ENCODE measurements at places on chromosomes 7 and 10. TPM values are rescaled to one million over a fixed set of nuclear protein-coding genes. Genes with fewer than 3 reads are reported as not detected.
A peak's percentile ranks its signal among the peaks of the same experiment; 100 is the strongest.

GAD2 gene
- polyA plus RNA-seq = 0.04 TPM

PCDH15 gene
- not detected for polyA plus RNA-seq

TOMM7 gene
- polyA plus RNA-seq = 826 TPM

VWA2 gene
- polyA plus RNA-seq = 0.31 TPM

ACTL6B gene
- polyA plus RNA-seq = not detected

CREM gene
- polyA plus RNA-seq = 70.9 TPM

SLC26A4 gene
- 1.3 TPM for polyA plus RNA-seq

ANXA8 gene
- polyA plus RNA-seq = not detected

SCRN1 gene
- polyA plus RNA-seq = 37.3 TPM

MRLN gene
- 161 TPM for polyA plus RNA-seq

EBF3 gene
- polyA plus RNA-seq = 69.2 TPM

LRIT1 gene
- not detected for polyA plus RNA-seq

ZNF503 gene
- polyA plus RNA-seq = 8.4 TPM

FAM25A gene
- polyA plus RNA-seq = not detected

- no peak for DNase-seq
Measured at GRCh38 chr10:113304726-113305125, 248.1 kb upstream of the HABP2 start.

DNA sequence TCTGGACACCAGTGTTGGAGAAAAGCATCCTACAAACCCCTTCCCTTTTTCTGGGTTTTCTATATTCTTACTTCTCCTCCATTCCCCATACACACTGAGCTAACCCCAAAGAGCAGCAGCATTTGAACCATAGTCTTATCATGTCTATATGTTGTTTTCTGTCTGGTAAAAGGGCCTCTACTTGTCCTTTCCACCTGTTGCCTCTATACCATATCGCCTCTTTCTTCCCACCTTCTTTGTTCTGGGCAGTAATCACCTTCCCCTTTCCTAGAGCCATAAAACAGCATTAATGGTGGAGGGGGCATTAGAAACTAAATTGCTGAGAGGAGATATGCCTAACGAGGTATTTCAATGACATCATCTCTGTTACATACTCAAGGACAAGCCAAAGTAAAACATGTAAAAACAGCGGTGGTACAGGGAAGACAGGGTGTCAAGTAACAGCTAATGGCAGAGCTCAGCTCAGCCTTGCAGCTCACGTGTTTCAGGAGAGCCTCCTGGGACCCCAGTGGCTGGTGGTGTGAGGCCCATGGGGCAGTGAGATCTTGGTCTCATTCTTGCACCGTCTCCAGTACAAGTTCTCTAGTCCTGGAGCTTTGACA, 20.6 kb downstream of the NPY start:
- no peak for DNase-seq

DNA sequence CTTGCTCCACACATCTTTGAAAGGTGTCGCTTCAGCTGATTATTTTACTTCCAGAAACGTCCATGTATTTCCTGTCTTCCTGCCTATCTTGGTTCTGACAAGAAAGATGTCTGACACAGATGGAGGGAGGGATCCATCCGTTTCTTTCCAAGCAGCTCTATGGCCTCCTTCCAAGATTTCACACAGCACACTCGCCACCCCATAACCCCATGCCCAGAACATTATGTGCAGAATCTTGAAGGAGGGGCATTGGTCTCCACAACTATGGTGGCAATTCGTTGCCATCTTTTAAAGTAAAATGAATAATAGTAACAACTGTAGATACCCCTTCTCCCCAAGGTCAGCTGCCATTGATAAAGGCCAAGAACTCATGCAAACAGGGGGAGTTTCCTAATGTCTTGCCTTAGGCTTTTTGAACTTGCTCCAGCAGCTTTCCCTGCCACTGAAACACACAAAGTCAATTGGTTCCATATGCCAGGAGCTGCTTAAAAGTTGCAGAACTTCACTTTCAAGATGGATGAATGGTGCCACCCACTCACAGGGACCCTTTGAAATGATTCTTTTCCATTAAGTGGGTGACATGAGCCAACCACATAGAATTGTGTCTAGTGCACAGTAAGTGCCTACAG, 60.0 kb downstream of the VSTM4 start:
- DNase-seq = no peak

DNA sequence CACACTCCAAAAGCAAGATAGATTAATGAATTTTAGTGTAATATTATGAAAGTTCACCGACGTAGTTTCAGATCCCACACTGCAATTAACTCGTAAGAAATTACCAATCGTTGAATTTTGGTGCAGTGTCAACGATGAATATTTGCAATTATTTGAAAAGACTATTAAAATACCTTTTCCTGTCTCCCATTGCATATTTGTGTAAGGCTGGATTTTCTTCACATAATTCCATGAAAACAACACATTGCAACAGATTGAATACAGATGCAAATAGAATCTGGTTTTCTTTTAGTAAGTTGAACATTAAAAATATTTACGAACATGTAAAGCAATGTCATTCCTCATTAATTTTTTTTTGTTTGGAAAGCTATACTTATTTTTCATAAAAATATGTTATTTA, 50.9 kb downstream of the DNMBP start:
- DNase-seq = no peak

GRCh38 chr7:142089035-142089434, 22.5 kb upstream of the MGAM2 start:
- no peak for DNase-seq

DNA sequence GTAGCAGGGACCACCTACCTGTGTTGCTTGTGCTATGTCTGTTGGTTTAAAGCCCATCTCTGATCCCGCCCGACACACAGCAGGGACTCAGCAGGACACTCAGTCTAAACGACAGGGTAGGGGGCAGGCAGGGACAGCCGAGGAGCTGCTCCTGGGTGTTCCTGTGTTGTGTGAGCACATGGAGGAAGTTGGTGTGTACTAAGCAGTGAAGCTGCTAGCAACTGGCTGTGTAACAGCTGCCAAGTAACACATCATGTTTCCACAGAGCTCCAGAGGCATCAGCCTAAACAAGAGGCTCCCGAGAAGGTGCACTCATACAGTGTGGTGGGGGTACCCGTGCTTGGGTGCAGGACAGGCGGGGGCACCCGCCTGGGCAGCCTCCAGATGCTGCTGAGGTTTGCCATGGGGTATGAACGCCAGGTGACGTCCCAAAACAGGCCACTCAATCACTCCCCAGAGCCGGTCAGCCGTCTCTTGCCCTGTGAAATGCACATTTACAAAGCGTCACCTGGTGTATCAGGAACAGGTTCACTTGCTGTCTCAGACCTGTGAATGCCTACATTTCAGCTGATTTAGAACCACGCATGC, 59.6 kb downstream of the PTPRN2 start:
- no peak for DNase-seq

GRCh38 chr7:131648491-131648890, 92.1 kb upstream of the PODXL start:
- no peak for DNase-seq

DNA sequence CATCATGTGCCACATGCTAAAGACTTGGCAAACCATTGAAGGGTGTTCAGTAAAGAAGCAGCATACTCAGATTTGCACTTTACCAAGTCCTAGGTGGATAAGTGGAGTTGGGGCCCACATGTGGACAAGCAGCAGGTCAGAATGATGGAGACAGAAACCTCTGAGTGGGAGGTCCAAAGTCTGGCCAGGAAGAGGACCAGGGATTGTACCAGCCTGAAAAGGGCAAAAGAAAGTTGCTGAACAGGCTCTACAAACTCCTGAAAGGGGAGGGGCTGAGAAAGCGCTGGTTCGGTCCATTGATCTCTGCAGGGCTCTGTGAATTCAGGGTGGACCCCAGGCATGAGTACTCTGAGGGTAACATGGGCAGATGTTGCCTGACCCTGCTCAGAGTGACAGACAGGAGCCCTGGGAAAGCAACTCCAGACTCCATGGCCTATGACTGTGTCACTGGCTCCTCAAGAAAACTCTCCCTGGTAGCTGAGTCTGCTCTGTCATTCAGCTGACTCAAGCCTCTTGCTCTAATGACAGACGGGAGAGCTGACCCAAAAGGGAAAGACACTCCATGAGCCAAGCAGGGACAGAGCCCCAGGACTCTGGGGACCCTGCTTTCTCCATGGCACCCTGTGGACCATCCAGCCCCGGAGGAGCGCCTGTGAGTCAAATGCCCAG, 68.5 kb downstream of the TBXAS1 start:
- DNase-seq = no peak

- no peak for DNase-seq
Measured at GRCh38 chr7:102147008-102147407, 139.7 kb upstream of the SH2B2 start.

- no peak for DNase-seq
Measured at GRCh38 chr10:113326160-113327111, 226.4 kb upstream of the HABP2 start.

GRCh38 chr10:124388823-124389612, 29.7 kb downstream of the OAT start:
- peak; percentile 89 for DNase-seq

DNA sequence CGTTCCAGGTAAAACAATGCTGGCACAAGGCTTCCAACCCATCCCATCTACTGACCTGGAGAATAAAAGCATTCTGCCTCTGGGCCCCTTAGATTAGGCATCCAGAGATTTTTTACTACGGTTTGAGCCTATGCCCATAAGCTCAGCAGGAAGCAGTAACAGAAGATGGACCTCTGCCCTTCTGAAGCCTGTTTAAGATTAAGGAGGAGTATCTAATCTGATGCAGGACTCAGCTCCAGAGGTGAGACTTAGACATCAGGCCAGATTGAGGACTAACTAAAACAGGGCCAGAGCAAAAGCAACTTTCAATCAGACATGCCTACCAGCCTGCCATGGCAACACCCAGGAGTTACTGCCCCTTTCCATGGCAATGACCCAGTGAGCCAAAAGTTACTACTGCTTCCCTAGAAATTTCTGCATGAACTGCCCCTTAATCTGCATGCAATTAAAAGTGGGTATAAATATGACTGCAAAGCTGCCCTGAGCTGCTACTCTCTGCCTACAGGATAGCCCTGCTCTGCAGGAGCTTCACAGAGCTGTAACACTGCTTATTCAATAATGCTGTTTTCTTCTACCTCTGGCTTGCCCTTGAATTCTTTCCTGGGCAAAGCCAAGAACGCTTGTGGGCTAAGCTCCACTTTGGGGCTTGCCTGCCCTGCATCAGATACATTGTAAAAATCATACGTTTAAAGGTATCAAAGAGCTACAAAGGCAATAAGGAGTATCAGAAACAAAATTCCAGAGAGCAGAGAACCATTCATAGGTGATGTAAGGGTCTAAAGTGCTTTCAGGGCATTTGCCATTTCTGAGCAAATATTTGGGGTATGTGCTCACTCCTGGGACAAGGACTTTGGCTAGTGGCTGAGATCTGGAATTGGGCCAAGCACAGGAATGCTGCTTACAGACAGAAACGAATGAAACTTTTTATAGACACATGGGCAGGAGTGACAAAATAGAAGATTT, 25.0 kb upstream of the CNNM1 start:
- DNase-seq = no peak

GRCh38 chr10:65701168-65701776, 1224.6 kb upstream of the LRRTM3 start:
- no peak for DNase-seq

DNA sequence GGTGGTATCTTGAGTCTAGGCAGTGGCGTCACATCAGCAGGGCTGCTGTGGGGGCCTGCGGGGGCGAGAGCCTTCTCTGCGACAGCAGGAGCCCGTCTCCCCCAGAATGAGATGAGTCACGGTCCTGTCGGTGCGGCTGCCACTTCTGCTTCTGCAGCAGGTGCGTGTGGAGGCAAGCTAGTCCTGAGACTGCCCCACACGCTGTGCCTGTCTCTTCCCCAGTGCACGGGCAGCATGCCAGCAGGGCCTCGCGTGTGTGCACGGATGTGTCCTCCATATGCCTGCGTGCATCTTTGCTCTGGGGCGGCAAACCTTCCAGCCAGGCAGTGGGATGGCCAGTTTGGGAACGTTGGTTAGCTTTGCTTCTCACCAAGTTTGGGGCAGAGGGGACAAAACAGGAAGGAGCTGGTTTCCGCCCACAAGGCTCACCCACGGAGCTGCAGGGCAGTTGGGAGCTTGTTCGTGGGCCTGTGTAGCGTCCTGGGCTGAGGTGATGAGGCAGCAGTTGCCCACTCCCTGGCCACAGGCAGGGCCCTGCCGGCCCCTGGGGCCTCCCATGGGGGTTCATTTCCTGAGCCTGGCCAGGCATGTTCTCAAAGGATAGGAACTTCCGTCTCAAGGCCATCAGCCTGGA, 60.8 kb upstream of the PPIF start:
- peak; percentile 48 for DNase-seq

GRCh38 chr7:50792342-50793119, 9.8 kb upstream of the GRB10 start:
- DNase-seq = no peak

- DNase-seq = no peak
Measured at GRCh38 chr7:151461942-151462230, 21.9 kb upstream of the CRYGN start.

GRCh38 chr7:150666412-150666811, 19.1 kb upstream of the GIMAP2 start:
- no peak for DNase-seq

DNA sequence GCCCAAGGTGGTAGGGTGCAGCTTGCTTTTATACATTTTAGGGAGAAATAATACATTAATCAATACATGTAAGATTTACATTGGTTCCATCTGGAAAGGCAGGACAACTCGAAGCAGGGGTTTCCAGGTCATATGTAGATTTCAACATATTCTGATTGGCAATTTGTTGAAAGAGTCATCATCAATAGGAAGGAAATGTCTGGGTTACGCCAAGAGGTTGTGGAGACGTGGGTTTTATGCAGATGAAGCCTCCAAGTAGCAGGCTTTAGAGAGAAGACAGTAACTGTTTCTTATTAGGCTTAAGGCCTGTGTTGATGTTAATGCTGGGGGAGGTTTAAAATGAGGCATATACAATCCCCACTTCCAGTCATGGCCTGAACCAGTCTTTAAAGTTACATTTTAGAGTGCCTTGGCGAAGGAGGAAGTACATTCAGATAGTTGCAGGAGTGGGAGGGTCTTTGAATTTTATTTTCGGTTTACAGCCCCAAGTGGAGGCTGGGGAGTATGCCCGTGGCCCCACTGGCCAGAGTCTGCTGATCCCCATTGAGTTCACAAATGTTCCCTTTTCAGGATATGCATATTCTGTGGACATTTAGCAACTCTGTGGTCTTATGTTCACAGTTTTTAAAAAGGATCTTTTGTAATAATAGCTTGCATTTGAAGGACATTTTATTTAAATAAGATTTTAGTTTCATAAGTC, 166.0 kb upstream of the GDF10 start:
- DNase-seq = no peak

GRCh38 chr10:110207011-110207804, at the start of gene MXI1:
Gene MXI1, plus strand, starts transcription at chr10:110207605. Its CDS starts 204 bp downstream, at chr10:110207809.
- peak; percentile 73 for DNase-seq

- no peak for DNase-seq
Measured at GRCh38 chr10:13686331-13686752, 99.6 kb downstream of the PRPF18 start.

GRCh38 chr7:23369695-23370404, 70.7 kb downstream of the MALSU1 start:
- DNase-seq = no peak
